ENCODE measurements at places on chromosomes 3 and 15.

- DNase-seq: no peak
Observed at GRCh38 chr15:46174122-46174521, 539.3 kb downstream of the SQOR start.

- DNase-seq: no peak
Observed at GRCh38 chr15:51447855-51448621, 106.6 kb downstream of the GLDN start.

GRCh38 chr3:61719278-61719977 lies 158.1 kb downstream of the PTPRG start:
- DNase-seq: no peak

GRCh38 chr3:42031808-42032480 lies 59.2 kb upstream of the TRAK1 start:
- no peak for DNase-seq

DNA sequence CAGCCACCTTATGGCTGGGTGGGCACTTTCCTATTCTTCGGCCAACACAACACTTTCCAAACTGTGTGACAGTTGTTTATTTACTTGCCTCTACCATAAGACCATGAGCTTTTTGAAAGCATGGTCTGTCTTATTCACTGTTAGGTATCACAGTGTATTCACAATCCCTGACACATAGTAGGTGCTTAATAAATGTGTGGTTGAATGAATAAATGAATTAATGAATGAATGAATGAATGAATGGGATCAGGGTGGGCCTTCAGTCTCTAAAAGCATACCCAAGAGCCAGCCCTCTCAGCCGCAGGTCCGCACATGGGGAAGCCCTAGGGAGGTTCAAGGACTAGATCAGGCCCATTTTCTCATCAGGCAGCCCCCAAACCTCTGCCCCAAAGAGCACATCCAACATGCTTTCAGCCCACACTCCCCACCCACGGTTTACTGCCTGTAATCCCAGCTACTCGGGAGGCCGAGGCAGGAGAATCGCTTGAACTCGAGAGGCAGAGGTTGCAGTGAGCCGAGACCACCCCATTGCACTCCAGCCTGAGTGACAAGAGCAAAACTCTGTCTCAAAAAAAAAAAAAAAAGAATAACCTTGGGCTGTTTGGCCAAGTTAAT lies 95.9 kb downstream of the LIPC start:
- DNase-seq: no peak
